ENCODE measurements at places on chromosomes 1 and 21.

DNA sequence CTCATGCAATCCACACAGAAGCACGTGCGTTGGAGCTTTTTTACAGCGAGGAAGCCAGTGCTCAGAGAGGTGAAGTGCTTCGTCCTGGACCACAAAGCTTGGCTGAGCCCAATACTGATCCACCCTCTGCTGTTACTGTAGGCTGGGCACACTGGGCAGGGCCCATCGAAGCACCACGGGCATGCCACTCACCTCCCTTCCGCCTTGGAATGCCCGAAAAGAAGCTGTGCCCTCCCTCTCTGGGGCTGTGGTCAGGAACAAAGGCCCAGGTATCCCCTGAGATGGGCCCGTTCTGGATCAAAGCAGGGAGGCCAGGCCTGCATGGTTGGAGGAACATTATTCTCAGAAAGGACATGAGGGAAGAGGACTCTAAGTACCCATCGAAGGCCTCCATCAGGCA lies 206.7 kb upstream of the C1orf174 start:
- H3K27ac ChIP-seq = no peak overlapping the region
- H3K4me3 ChIP-seq = no peak overlapping the region
- no peaks in the 10 kb centered on the region for H3K4me1 ChIP-seq
- no peaks in the 10 kb centered on the region for H3K36me3 ChIP-seq
- H3K27me3 ChIP-seq = no peaks in the 10 kb centered on the region
- DNase-seq = no peak

DNA sequence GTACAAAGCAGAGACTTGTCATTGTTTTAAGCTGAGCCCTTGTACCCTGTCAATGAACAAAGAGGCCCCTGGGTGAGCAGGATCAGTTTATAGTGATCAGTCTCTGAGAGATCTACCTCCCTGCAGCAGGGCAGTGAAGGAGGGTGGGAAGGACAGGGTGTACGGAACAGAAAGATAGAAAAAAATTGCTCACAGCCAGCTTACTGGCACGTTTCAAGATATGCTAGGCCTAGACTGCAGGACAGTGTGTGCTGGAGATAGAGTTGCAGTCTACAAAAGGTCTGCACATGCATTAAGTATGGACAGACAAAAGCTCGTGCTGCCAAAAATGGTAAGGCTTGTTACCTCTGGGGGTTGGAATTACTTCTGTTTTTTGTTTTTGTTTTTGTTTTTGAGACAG lies 34.6 kb downstream of the OVAAL start:
- H3K4me3 ChIP-seq = no peak overlapping the region
- no peaks in the 10 kb centered on the region for H3K4me1 ChIP-seq
- no peak overlapping the region for H3K27ac ChIP-seq
- no peaks in the 10 kb centered on the region for H3K36me3 ChIP-seq
- no peak for DNase-seq

- H3K4me1 ChIP-seq = no peaks in the 10 kb centered on the region
- no peak overlapping the region for H3K4me3 ChIP-seq
- H3K36me3 ChIP-seq = peaks cover 1% of the 10 kb centered on the region
- DNase-seq = no peak
- H3K27ac ChIP-seq = no peak overlapping the region
Observed at GRCh38 chr1:1763657-1764621, 14.3 kb downstream of the NADK start.

DNA sequence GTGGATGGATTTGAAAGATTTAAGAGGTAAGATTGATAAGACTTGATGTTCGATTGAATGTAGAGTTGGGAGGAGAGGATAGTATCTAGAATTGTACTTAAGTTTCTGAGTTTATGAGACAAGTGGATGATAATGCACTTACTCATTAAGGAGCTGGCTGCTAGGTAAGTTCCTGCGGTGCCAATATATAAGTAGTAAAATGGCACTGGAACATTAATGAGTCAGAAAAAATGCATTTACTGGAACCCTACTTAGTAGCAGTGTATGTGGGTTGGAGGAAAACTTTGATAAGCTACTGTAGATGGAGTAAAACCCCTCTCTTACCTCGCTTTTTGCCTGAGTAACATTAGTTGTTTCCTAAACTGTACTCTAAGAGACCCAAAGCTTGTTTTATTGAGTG lies 68.2 kb downstream of the ZFYVE9 start:
- no peak overlapping the region for H3K4me3 ChIP-seq
- DNase-seq = no peak
- no peaks in the 10 kb centered on the region for H3K4me1 ChIP-seq
- no peaks in the 10 kb centered on the region for H3K36me3 ChIP-seq

DNA sequence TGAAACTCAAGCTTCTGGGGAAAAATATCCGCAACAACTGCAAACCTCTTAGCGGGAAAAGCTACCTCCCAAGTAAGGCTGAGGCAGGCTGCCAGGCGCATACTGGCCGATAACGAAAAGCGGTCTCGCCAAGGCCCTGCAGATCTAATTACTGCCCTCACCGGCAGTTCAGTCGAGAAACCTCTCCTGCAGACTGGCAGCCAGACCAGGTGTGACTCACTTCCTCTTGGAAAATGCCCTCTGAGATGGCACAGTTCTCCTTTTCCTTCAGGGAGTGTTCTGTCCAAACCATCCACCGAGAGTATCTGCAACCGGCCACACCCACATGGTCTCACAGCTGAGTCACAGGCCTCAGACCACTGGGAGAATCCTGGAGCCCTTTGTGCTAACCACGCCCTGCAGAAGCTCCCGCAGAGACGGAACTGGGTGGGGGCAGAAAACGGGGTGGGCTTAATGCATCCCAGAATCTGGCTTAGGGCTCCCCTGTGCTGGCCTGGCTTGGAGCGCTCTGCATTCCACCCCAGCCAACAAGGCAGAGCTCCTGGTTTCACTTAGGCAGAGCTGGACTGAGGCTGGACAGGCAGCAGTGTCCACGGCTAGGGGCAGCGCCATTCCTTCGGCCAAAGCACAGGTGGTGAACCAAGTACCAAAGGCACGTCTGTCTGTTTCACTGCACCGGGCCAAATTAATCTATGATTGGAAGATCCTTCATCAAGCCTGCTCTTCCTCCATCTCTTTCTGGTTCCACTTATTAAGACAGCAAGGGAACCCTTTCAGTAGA lies 1.2 kb downstream of the S100A10 start:
- H3K36me3 ChIP-seq = no peaks in the 10 kb centered on the region
- H3K27ac ChIP-seq = peak overlapping the region; percentile 98
- H3K4me3 ChIP-seq = peak overlapping the region; percentile 87
- peak; percentile 93 for DNase-seq

DNA sequence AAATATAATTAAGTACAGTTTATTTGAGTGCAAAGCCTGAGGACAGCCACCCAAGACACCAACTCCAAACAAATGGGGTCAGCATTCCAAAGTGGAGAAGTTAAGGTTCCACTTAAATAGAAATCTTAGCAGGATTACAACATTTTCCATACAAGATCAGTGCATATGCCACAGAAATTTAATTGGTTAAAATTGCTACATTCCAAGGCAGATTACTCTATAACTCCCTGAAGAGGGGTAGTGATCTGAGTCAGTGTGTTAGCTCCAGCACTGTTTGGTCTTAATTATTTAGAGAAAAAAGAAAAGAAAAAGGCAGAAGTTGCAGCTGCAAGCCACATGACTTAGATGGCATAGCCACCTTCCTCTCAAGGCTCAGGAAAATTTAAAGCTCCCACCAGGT lies 297.5 kb downstream of the HHIPL2 start:
- DNase-seq = no peak
- no peak overlapping the region for H3K4me3 ChIP-seq
- no peak overlapping the region for H3K27ac ChIP-seq
- H3K36me3 ChIP-seq = no peaks in the 10 kb centered on the region
- H3K27me3 ChIP-seq = no peaks in the 10 kb centered on the region

DNA sequence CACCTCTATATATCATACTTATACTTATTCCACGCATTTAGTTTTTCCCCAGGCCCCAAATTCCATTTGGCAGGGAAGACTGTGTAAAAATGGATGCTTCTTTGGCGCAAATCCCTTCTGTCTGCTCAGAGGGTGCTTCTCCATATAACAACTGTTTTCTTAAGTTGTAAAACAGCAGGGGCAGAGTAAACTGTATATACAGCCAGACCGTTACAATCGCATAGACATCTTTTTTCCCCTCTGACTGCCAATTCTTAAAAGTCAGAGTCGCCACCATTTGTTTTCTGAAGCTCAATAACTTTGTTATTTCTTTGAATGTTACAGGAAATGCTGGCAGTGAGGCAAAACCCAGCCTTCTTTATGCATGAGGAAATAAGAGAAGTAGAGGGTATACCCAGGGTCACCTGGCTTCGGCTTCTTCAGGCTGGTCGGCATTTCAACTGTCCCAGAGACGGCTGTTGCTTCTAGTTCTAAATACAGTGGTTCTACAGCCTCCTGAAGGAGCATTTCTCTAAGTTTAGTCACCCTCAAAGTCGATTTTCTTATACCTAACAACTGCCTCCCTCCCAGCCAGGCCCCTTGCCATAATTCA lies 188.4 kb downstream of the CLIC6 start:
- H3K27ac ChIP-seq = no peak overlapping the region
- H3K27me3 ChIP-seq = no peaks in the 10 kb centered on the region
- no peak for DNase-seq
- peaks cover 20% of the 10 kb centered on the region for H3K36me3 ChIP-seq

DNA sequence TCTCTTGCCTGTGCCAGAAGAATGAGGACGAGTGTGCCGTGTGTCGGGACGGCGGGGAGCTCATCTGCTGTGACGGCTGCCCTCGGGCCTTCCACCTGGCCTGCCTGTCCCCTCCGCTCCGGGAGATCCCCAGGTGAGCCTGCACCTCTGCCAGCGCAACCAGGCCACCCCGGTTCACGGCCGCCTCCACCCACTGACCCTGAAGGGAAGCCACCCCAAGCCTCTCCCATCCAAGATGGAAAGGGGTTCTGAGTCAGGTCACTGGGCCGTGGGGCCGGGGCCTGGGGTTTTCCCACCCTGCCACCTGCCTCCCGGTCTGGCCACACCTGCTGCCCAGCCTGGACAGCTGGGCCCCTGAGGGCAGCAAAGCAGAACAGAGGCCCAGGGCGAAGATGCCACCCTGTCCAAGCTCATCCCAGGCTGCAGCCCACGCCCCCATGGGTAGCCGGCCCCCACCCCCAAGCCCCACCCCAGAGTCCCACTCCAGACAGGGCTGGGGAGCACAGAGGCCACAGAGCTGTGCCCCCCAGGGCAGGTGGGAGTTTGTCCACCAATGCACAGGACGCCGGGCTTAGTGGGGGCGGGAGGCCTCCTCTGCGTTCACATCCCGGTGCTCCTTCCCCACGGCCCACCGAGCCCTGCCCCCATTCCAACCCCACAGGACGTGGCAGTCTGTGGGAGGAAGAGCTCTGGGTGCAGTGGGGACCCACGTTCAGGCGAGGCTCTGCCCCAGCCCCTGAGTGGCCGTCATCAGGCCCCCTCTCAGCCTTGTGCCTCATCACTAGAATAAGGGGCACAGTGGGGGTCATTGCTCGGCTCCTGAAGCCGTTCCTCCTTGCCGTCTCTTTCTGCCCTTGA lies 5.6 kb downstream of the AIRE start:
- no peak for DNase-seq
- no peak overlapping the region for H3K4me3 ChIP-seq
- peaks cover 8% of the 10 kb centered on the region for H3K27me3 ChIP-seq
- no peaks in the 10 kb centered on the region for H3K4me1 ChIP-seq

DNA sequence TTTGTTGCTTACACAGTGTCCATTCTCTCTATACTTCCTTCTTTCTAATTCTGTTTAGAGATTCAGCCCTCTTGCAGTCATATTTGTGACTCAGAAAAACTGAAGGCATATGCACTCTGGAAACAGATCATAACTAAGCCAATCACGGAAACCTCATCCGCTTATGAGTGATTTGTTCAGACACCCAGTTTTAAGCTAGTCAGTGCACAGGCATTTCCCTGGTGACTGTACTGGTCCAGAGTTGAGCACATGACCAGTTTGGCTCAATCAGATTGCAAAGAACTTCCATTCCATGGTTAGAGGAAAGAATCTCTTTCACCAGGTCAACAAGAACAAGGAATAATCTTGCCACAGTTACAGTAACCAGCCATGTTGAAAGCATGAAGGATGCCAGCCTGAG lies 69.2 kb upstream of the SGIP1 start:
- H3K4me3 ChIP-seq = no peak overlapping the region
- no peaks in the 10 kb centered on the region for H3K36me3 ChIP-seq
- no peak overlapping the region for H3K27ac ChIP-seq
- DNase-seq = no peak
- H3K27me3 ChIP-seq = no peaks in the 10 kb centered on the region

DNA sequence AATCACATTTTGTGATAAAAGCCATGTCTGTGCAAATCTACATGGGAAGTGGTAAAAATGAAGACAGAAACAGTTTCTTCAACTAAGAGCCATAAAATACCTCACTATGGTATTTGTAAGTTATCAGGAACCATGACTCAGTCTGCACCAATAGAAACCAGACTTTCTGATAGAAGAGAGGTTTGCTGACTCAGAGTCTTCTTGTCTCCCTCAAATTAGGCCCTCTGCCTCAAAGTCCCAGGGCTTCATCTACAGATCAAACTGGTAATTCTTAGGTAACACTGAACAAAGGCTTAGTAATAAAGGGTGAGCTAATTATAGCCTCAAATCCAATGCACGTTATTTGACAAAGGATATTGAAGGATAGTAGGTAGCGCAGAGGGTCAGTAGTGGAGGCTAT lies 30.9 kb upstream of the SSX2IP start:
- H3K36me3 ChIP-seq = no peaks in the 10 kb centered on the region
- H3K4me3 ChIP-seq = no peak overlapping the region
- H3K4me1 ChIP-seq = peaks cover 38% of the 10 kb centered on the region
- H3K27ac ChIP-seq = peak overlapping the region; percentile 87

DNA sequence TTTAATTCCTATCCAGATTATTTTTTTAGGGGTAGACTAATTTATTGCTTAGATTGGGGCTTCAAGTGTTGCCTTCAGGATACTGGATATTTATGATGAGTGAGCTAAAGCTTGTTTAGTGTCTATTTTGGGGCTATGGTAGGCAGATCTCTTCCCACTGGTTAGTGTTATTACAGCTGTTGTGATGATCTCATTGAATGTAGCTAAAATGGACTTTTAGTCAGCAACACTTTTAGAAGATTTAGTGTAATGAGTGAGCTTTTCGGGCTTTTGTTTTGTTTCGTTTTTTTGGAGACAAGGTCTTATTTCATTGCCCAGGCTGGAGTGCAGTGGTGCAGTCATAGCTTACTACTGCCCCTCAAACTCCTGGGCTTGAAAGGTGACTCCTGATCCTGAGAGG lies 14.2 kb downstream of the THRAP3 start:
- no peak overlapping the region for H3K4me3 ChIP-seq
- no peaks in the 10 kb centered on the region for H3K27me3 ChIP-seq
- no peak for DNase-seq
- no peaks in the 10 kb centered on the region for H3K4me1 ChIP-seq
- no peaks in the 10 kb centered on the region for H3K36me3 ChIP-seq

GRCh38 chr1:10824821-10825540 lies 28.5 kb upstream of the CASZ1 start:
- no peak overlapping the region for H3K4me3 ChIP-seq
- H3K4me1 ChIP-seq = no peaks in the 10 kb centered on the region
- no peak for DNase-seq
- peaks cover 20% of the 10 kb centered on the region for H3K27me3 ChIP-seq
- H3K36me3 ChIP-seq = no peaks in the 10 kb centered on the region

DNA sequence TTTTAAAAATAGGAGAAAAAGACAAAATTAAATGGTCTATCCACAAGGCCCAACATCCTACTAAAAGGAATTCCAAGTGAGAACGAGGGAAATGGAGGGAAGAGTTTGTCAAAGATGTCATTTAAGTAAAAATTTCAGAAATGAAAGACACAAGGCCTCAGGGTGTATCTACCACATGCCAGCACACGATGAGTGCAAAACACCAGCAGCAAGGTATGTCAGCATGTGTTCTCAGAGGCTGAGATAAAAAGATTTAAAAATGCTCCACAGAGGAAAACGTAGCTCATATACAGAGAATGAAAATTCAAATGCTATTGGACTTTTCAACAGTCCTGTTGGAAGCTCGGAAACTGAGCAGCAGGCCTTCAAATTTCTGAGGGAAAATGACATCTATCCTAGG lies 42.0 kb downstream of the RHOU start:
- H3K4me3 ChIP-seq = no peak overlapping the region
- H3K4me1 ChIP-seq = no peaks in the 10 kb centered on the region
- no peaks in the 10 kb centered on the region for H3K36me3 ChIP-seq
- H3K27ac ChIP-seq = no peak overlapping the region
- no peaks in the 10 kb centered on the region for H3K27me3 ChIP-seq
